Fibroblast of lung (primary cell): ENCODE measurements at places on chromosomes 3 and 15. TPM values are rescaled to one million over a fixed set of nuclear protein-coding genes. Genes with fewer than 3 reads are reported as not detected.
A peak's percentile ranks its signal among the peaks of the same experiment; 100 is the strongest.

DNA sequence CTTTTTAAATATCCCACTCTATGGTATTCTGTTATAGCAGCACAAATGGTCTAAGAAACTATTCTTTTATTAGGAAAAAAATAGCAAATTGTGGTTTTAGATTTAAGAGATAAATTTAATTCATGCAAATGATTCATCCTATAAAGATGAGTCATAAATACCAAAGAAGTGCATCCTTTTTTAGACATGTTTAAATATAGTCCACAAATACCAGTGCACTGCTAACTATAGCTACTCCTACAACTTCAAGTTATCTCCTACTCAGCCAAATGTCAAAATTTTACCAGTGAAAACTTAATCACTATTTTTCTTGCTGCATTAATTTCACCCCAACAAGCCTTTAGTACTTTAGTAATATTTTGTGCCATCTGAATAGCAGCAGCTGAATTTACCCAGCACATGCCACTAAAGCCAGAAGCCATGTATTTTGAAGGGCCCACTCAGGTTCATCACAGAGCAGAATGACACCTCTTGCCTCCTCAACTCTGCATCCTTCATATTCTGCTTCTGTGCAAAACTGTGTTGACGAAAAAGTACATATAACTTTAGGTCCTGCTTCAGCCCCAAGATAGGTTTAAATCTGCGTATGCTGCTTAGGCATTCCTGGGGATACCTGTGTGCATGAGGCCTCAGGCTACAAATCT is 24.9 kb downstream of the CX3CR1 start:
- H3K4me1 ChIP-seq: peaks cover 4% of the 10 kb centered on the region
- no peak overlapping the region for H3K4me3 ChIP-seq
- DNase-seq: no peak
- H3K27me3 ChIP-seq: no peaks in the 10 kb centered on the region
- no peak overlapping the region for H3K27ac ChIP-seq

GOLGA8J gene
- total RNA-seq: under 0.01 TPM in 1 of 2 replicates, not detected in the other

GRCh38 chr15:40266828-40267304 is 16.0 kb downstream of the ANKRD63 start:
- peak overlapping the region; percentile 66 for H3K27ac ChIP-seq
- no peaks in the 10 kb centered on the region for H3K36me3 ChIP-seq
- DNase-seq: peak; percentile 96
- H3K4me1 ChIP-seq: peaks cover 7% of the 10 kb centered on the region

DNA sequence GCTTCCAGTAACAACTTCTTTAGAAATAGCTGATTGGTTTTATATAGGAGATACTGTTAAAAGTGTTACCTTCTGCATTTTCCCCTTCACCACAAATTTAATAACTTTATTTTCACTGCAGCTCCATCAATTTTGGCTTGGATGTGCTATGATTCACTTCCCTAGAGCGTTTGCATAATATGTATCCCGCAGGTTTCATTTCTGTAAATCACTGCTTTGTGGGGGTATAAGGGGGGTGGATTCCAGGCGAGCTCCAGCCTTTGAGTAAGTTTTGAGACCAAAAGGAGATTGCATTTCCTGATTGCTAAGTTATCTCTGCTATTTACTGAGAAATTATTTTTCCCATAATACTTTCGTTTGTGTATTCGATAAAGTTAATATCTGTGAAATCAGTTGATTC is 232.6 kb downstream of the TBL1XR1 start:
- no peaks in the 10 kb centered on the region for H3K36me3 ChIP-seq
- no peaks in the 10 kb centered on the region for H3K27me3 ChIP-seq
- DNase-seq: peak; percentile 58
- no peak overlapping the region for H3K27ac ChIP-seq
- H3K4me3 ChIP-seq: no peak overlapping the region

DNA sequence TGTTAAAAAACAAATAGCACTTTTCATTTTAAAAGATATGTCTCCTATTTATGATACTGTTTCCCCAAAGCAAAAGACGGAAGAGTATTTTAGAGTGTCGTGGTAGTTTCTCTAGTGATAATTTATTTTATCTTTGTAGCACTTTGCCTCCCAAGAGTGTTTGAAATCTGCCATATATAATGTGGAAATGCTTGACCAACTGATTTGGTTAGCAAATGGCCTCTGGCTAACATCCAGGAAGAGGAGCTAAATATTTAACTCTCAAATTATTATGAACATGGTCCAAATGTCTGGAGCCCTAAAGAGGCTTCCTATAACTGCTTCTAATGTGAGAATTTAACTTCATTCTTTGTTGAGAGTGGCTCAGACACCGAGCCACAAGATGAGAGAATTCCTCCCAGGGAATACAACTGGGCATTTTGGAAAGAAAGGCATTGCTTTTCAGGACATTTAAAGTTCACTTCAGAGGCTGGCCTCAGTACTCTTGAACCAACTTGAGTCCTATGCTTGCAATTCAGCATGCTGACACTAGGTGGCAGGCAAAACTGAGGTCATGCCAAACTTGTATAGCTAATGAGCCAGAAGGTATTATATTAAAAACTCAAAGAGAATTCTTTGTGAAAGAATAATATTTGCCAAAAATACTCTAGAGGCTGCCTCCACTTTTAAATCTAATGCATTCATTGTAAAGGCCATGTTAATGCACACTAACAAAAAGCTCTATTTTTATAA is 104.5 kb downstream of the RARB start:
- no peaks in the 10 kb centered on the region for H3K4me1 ChIP-seq
- H3K36me3 ChIP-seq: no peaks in the 10 kb centered on the region
- no peak overlapping the region for H3K27ac ChIP-seq
- H3K27me3 ChIP-seq: no peaks in the 10 kb centered on the region

DNA sequence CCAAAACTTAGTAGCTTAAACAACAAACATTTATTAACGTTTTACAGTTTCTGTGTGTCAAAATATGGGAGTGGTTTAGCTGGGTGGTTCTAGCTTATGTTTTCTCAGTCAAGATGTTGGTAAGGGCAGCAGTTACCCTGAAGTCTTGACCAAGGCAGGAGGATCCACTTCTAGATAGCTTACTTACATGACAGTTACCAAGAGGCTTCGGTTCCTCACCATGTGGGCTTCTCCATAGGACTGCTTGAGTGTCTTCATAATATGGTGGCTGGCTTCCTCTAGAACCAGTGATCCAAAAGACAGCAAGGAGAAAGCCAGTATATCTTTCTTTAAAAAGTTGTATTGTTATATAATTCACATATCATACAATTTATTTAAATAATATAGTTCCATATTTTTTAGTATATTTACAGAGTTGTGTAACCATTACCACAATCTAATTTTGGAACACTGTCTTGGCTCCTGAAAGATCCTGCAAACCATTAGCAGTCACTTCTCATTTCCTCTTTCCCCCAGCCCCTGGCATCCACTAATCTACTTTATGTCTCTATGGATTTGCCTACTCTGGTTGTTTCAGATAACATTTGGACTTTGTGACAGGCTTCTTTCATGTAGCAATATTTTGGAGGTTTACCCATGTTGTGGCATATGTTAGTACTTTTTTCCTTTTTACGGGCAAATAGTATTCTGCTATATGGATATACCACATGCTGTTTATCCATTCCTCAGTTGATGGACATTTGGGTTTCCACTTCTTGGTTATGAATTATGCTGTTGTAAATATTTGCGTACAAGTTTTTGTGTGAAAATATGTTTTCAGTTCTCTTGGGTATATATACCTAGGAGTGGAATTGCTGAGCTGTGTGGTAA is 33.3 kb downstream of the MAPK6 start:
- H3K27ac ChIP-seq: no peak overlapping the region
- H3K27me3 ChIP-seq: no peaks in the 10 kb centered on the region

- H3K4me1 ChIP-seq: no peaks in the 10 kb centered on the region
- H3K27me3 ChIP-seq: no peaks in the 10 kb centered on the region
These were observed 450.4 kb downstream of the MFSD1 start for GRCh38 chr3:159252274-159252673.

DNA sequence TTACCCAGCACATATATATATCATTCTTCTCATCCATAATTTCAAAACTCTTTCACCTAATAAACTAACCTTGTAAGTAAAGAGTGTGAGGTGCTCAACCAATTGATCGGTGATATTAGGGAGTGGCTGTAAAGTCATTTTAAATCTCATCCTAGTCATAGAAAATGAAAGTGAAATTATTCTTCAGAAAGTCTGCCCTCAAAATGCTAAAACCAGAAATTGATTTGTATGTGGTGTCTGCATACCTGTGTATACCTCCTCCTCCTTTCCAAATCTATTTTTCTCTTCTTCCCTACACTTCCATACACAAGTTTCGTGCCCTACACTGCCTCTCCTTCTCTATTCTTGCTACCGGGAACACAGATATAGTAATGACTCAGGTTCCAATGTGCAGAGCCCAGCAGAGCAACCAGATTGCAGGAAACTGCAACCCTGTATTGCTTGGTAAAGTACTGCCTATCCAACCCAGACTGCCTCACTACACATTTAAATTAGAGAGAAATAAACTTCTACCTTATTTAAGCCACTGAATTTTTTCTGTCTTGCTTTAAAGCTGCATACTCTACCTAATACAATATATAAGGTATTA is 7.4 kb upstream of the TBC1D5 start:
- DNase-seq: no peak
- no peaks in the 10 kb centered on the region for H3K4me1 ChIP-seq

- DNase-seq: no peak
- H3K4me3 ChIP-seq: no peak overlapping the region
- no peaks in the 10 kb centered on the region for H3K36me3 ChIP-seq
- H3K4me1 ChIP-seq: no peaks in the 10 kb centered on the region
- no peak overlapping the region for H3K27ac ChIP-seq
These were observed 51.0 kb upstream of the FURIN start for GRCh38 chr15:90817117-90818057.

DNA sequence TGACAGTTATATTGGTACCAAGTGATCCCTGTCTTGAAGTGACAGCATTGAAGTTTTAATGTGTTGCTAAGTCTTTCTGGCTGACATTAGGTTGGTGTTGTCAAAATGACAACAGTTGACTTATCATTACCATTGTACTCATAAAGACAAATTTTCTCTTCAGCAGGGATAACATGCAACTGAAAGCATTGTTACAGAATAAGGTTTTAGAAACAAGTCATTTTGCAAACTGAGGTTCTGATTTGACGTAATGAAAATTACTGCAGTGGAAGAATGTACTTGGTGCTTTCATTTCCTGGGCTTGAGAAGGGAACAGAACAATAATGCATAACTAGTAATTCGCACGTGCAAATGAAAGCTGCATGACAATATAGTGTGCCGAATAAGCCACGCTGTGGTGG is 75.1 kb downstream of the MOBP start:
- no peak overlapping the region for H3K27ac ChIP-seq
- H3K36me3 ChIP-seq: no peaks in the 10 kb centered on the region
- no peaks in the 10 kb centered on the region for H3K27me3 ChIP-seq
- no peak overlapping the region for H3K4me3 ChIP-seq

DNA sequence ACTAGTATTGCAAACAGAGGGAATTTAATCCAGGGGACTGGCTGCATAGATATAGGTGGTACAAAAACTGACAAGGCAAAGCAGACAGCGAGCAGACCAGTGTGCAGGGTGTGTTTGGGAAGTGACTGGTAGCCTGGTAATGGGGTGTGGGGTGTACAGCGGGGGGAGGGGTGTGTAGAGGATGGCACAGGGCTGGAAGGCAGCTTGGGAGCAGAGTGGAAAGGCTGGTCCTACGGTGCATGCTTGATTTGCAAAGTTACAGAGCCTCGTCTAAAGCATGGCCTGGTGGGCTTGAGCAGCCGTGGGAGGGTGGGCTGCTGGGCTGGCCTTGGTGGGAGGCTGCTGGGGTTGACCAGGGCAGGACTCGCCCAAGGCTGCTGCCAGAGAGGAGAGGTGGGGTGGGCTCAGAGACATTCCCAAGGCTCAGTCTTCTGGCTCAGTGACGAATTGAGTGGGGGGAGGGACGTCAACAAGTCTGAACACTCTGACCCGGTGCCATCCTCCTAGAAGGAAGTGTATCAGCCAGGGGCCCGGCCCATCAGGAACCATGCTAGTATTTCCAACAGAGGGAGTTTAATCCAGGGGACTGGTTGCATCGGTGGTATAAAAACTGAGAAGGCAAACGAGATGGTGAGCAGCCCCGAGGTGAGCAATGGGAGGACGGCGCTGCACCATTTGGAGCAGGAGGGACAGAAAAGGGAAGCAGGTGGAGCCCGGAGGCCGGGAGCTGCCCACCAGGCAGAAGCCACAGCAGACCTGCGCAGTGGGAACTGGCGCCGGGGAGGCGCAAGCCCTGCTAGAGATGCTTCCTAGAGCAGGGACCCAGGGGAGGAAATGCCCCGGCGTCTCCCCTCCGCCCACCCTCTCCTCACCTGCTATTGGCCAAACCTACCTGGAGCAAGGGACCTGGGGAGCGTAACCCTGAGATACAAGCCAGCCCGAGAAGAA is 29.2 kb downstream of the CPN2 start:
- peaks cover 25% of the 10 kb centered on the region for H3K27me3 ChIP-seq
- no peaks in the 10 kb centered on the region for H3K36me3 ChIP-seq
- no peak overlapping the region for H3K27ac ChIP-seq
- H3K4me3 ChIP-seq: no peak overlapping the region

DNA sequence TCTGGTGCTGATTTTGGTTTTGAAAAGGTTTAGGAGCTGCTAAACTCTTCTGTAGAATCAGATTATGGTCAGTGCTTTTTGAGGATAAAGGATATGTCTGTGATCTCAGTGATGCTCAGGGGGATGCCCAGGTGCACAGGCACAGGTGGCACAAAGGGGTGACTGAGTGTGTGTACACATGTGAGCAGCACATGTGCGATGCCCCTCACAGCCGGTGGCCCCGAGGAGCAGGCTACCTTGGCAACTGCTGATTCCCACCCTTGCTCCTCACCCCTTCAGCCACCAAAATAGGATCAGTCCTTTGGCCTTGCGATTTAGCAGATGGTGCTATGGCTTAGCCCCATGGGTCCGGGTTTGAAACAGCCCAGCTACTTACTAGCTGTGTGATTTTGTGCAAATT is 51.1 kb downstream of the POMGNT2 start:
- no peaks in the 10 kb centered on the region for H3K4me1 ChIP-seq
- no peak overlapping the region for H3K4me3 ChIP-seq
- H3K27me3 ChIP-seq: no peaks in the 10 kb centered on the region
- DNase-seq: no peak

STT3B gene
- 192 and 259 TPM in 2 replicates for total RNA-seq

- H3K4me1 ChIP-seq: no peaks in the 10 kb centered on the region
- DNase-seq: peak; percentile 27
- no peak overlapping the region for H3K27ac ChIP-seq
- no peaks in the 10 kb centered on the region for H3K36me3 ChIP-seq
- H3K27me3 ChIP-seq: peaks cover 4% of the 10 kb centered on the region
- H3K4me3 ChIP-seq: no peak overlapping the region
These were observed 31.4 kb upstream of the PRTG start for GRCh38 chr15:55774113-55774970.

A4GNT gene
- not detected in 2 replicates for total RNA-seq

GRCh38 chr3:136149667-136150066 is 46.5 kb downstream of the MSL2 start:
- peaks cover 1% of the 10 kb centered on the region for H3K36me3 ChIP-seq
- H3K27ac ChIP-seq: no peak overlapping the region
- no peak overlapping the region for H3K4me3 ChIP-seq
- H3K4me1 ChIP-seq: peaks cover 2% of the 10 kb centered on the region
- no peaks in the 10 kb centered on the region for H3K27me3 ChIP-seq

- no peak for DNase-seq
- no peaks in the 10 kb centered on the region for H3K27me3 ChIP-seq
- H3K36me3 ChIP-seq: no peaks in the 10 kb centered on the region
- no peaks in the 10 kb centered on the region for H3K4me1 ChIP-seq
- no peak overlapping the region for H3K27ac ChIP-seq
These were observed 14.7 kb downstream of the FHIT start for GRCh38 chr3:61236556-61236955.

GRCh38 chr3:142615171-142615570 is 19.0 kb downstream of the PLS1 start:
- H3K36me3 ChIP-seq: no peaks in the 10 kb centered on the region
- no peak overlapping the region for H3K4me3 ChIP-seq
- H3K4me1 ChIP-seq: no peaks in the 10 kb centered on the region
- H3K27ac ChIP-seq: no peak overlapping the region
- no peak for DNase-seq
- H3K27me3 ChIP-seq: no peaks in the 10 kb centered on the region

GRCh38 chr3:124694486-124694885 is 35.8 kb upstream of the UMPS start:
- H3K27me3 ChIP-seq: no peaks in the 10 kb centered on the region
- no peak overlapping the region for H3K4me3 ChIP-seq
- DNase-seq: no peak
